Stimulated activated CD8-positive, alpha-beta memory T cell treated with anti-CD3 and anti-CD28 coated beads, Interleukin-4, amount 100 ng/mL, for 1 hour (primary cell): ENCODE measurements at places on chromosomes 1 and 21.

DNA sequence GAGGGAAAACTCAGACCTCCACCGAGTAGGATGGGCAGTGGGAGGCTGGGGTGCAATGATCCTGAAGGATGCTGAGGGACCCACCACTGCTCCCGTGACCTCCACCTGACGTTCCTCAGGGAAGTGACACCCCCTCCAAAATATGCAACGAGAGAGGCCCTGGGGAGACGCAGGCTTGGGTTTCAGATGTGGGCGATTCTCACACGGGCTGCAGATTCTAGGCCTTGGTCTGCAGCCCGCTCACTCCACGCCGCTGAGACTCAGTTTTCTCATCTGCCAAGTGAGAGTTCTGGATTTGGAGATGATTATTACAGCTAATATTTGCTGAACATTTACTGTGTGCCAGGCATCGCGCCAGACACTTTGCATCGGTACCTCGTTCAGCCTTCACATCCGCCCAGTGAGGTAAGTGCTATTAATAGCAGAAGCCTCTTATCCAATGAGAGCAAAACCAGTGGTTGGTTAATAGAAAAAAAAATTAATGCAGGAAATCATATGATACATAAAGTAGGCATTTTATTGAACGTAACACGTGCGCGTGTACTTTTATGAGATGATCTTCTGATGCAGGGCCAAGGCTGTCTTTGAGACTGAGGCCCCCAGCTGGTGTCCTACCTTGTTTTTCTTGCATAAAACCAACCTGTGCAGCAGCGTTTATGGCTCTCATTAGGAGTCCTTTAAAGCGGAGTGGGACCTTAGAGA is 102.0 kb upstream of the RUNX3 start:
- DNase-seq, result peak; percentile 34

- DNase-seq, result no peak
These were observed 167.9 kb upstream of the RUNX1 start for GRCh38 chr21:35216996-35217395.

DNA sequence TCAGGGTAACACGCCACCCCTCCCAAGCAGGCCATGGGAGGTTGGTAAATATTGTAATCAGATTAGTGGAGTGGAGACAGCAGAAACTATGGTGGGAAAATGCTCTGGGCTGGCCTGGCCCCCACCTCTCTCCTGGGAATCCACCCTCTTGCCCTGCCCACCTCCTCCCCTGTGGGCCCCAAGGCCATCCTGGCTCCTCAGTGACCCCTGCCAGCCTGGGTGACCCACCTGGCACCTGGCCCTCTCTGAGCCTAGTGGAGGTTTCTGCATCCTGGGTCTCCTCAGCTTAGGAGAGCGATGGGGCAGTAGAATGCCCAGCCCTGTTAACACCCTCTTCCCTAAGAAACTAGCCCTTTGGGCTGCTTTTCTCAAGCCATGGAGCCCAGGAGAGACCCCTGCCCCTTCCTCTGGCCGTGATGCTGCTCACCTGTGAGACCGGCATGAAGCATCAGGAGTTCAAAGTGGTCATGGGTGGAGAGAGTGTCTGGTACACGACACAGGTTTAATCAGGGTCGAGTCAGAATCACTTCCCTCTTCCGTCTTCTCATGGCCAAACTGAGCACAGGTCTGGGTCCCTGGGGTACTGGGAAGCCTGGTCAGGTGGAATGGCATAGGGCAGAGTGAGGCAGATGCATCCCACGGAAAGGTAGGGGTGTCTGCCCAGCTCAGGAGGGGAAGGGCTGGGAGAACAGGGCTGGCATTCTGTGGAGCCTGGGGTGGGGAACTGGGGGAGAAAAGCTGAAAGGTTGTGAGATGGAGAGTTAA is 10.7 kb upstream of the DMBX1 start:
- DNase-seq, result no peak

- no peak for DNase-seq
These were observed 58.8 kb upstream of the C1orf115 start for GRCh38 chr1:220631238-220631815.

GRCh38 chr1:31989964-31990363 is 23.7 kb upstream of the KHDRBS1 start:
- DNase-seq, result no peak

- no peak for DNase-seq
These were observed 39.3 kb downstream of the KIAA1614 start for GRCh38 chr1:180951836-180952656.

DNA sequence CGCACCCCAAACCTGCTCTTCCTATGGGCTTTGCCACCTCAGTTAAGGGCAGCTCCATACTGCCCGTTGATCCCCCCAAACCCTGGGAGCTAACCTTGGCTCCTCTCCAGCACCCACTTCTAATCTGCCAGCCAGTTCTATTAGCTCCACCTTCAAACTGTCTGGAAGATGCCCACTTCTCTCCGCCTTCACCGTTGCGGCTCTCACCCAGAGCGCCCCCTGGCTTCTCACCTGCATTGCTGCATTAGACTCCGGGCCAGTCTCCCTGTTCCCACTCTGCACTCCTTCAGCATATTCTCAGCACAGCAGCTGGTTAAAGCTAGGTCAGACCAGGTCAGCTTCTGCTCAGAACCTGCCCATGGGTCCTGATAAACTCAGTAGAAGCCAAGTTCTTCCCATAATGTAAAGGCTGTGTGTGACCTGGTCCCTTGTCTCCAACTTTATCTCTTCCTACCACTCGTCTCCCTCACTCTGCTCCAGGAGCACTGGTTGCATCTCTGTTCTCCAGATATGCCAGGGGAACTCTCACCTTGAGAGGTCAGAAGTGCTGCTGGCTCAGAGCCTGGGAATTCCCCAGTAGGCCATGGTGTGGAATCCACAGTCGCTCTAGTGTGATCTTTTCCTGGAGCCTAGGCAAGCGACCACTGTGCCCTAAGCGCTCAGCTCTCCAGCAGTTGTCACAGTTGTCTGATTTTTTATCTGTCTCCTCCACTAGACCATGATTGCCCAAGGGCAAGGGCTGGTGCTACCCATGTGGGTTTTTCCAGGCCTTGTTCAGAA is 150.3 kb downstream of the HMGB4 start:
- no peak for DNase-seq

DNA sequence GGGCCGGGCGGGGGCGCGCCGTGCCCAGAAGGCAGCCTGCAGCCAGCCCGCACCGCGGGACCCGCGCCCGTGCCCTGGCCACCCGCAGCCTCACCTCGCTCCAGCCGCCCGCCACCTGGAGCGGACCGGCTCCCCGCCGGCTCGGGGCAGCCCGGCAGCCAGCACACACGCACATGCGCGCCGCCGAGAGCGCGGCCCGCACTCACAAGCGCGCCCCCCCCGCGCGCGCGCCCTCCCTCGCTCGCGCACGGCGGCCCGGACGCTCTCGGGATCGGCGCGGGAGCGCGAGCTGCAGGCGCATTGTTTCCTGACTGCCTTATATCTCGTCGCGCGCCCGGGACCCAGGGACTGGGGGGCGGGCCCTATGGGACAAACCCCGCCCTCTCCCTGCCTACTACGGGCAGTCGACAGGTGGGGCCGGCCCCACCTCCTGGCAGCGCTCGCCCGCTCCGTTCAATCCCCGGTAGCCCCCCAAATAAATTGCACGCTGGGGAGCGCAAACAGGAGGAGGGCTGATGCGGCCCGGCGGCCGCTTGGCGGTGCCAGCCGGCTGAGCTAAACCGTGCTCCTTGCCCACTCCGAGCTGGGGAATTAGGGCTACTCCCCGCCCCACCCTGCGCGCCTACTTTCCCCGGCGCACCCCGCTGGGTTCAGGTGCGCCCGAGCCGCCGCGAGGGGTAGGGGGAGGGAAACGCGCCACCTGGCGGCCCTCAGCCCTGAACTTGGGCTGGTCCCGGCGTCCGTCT is at the start of gene MYCL:
TSS of gene MYCL (minus strand) at position 204 of the 746 bp plus-strand sequence. CDS start 483 bp downstream, outside the sequence.
- no peak for DNase-seq

DNA sequence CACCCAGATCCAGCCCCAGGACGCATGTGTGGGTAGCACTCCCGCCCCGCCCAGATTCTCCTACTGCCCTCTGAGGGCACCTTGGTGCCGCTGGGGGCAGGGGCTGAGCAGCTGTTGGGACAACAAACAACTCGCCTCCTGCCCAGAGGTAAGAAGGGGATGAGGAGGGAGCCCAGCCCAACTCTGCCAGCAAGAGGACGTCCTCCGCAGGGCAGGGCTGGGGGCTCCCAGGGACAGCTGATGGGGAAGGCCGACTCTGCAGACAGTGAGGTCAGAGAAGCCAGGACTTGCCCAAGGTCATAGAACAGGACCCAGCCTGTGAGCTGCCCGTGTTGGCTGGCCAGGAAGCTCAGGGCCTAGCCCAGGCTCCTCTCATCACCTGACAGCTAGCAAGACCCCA is 18.8 kb downstream of the RAP1GAP start:
- DNase-seq, result no peak

GRCh38 chr1:6596351-6596750 is 6.3 kb downstream of the KLHL21 start:
- DNase-seq, result no peak

DNA sequence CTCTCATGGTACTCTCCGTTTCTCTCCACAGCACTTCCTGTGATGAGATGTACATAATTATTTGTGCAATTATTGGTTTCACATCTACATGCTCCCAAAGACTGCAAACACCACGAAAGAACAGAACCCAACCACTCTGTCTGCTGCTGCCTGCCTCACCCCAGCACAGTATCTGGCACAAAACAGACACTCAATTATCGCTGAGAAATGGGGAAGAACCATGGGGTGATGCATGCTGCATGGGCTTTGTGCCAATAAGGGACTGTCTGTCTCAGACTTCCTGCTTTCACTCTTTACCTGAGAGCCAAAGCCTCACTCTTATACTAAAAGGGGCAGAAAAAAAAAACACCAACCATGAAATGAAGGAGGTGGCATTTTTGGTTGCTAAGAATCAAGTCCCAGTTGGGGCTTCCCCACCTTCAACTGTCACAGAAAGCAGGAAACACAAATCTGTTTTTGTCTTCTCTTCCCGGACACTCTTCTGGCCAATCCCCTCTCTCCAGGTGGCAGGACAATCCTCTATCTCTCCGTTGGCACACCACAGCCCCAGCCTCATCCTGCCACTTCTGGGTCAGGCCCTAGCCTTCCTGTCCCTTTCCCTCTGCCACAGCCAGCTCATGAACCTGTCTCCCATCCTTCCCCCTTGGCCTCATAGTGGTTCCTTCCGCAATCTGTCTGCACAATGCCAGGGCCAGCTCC is 82.0 kb downstream of the TGFBR3 start:
- peak; percentile 44 for DNase-seq

DNA sequence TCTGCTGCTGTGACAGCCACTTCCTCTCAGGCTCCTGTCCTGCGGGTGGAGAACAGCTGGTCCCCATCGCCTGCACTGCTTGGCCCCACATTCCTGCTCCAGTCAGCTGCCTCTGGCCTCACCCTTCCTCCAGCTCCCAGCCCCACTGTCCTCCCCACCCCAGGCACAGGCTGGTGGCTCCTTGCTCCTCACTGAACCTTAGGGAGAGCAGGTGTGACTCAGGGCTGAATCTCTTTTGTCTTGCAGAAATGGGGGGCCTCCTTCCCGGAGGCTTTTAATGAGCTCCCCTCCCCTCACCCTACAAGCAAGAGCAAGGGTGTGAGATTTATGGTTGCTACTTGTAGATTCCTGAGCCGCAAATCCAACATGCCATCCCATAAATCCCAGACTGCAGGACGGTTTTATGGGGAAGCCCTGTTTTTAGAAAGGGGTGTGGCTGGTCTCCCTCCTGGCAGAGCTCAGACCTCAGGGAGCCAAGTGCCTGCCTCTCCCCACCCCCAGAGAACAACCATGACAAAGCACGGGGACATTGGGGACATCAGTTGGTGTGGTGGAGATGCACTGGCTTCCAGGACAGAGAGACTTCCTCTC is 15.2 kb downstream of the CDK18 start:
- no peak for DNase-seq

- DNase-seq, result no peak
These were observed 80.0 kb downstream of the JMJD4 start for GRCh38 chr1:227654858-227655752.

GRCh38 chr1:238029126-238029525 is 138.4 kb upstream of the ZP4 start:
- no peak for DNase-seq

GRCh38 chr1:63155437-63155836 is 166.9 kb upstream of the FOXD3 start:
- no peak for DNase-seq

DNA sequence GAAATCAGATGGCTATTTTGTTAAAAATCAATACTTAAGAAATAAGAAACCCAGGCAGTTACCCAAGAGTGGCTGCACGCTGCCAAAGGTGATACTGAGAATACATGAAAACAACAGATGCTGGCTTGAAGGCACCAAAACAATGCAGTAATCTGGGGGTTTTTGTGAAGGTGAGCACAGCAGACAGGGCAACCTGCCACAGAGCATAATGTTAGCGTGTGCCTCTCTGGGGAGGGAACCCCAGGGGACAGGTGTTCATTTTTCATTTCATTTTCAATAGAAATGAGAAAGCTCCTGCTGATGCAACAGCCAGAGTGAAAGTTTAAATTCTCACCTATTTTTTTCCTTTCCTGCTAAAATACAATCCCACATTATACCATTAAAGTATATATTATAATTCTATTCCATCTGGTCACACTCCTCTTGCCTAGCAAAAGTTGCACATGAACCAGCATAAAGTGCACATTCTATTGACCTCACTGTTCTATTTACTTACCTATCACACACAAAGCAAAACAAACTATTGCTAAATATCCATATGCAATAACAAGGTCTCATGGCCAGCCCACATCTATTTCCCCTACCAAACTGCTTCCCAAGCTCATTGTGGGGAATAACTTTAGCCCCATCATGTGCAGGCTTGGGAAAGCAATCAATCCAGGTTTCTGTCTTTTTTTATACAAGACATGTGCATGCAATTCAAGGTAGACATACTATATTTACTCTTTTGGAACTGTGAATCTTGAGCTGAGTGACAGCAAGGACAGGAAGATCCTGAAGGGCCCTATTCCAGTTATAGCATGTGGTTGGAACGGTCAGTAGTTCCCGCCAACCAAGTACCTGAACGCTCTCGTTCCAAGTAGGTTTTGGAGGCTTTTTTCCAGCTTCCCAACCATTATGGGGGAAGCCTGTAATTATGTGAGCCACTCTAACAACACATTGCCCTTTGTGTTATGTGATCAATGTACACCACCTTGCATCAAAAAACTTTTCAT is 173.6 kb downstream of the RERE start:
- no peak for DNase-seq

DNA sequence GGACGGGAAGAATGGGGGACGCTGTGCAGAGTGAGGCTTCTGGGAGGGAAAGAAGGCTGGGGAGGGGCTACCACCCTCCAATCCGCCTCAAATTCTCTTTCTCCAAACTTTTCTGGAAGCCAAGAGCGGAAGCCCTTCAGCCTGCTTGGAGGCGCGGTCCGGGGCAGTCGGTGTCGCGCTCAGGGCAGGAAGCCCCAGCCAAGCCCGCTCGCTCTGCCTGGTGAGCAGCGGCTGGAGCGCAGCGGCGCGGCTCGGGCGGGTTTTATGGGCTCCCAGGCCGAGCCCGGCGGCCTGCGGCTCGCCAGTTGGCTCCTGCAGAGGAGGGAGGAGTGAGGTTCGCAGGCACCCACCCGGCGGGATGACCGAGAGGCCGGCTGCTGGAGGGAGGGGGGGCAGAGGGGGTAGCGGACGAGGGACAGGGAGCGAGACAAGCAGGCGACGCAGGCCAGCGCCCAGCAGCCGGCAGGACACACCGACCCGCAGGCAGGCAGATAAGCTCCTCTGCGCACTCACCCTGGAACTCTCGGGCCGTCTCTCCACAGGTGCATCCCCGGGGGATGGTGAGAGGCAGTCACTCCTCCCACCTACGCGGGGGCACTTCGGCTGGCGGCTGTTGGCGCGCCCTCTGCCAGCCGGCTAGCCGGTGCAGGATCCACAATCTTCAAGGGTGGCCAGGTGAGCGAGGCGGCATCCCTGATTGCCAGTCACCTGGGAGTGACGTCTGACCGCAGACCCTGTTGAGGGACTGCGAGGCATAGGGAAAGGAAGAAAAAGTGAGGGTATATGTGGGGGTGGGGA is at the start of gene AVPR1B:
TSS of gene AVPR1B (minus strand) at position 238 of the 798 bp plus-strand sequence. CDS start 498 bp downstream, outside the sequence.
- no peak for DNase-seq

GRCh38 chr1:179820226-179820970 is 57.2 kb downstream of the TOR1AIP2 start:
- DNase-seq, result no peak
